Cardiac muscle cell (in vitro differentiated cells and primary cell): ENCODE measurements at places on chromosomes 3 and 15. TPM values are rescaled to one million over a fixed set of nuclear protein-coding genes. Genes with fewer than 3 reads are reported as not detected.

- DNase-seq = no peak
Observed at GRCh38 chr15:42494998-42495360, 455 bp upstream of the SNAP23 start.

DNA sequence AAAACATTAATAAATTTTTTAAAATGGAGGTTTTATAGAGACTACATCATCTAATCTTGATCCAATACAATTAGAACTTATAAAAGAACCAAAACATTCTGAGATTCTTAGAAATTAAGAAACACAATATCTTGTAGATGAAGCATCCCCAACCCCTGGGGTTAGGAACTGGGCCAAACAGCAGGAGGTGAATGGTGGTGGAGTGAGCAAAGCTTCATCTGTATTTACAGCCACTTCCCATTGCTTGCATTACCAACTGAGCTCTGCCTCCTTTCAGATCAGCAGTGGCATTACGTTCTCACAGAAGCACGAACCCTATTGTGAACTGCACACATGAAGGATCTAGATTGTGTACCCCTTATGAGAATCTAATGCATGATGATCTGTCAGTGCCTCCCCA, 36.3 kb downstream of the KNL1 start:
- no peak for DNase-seq

DNA sequence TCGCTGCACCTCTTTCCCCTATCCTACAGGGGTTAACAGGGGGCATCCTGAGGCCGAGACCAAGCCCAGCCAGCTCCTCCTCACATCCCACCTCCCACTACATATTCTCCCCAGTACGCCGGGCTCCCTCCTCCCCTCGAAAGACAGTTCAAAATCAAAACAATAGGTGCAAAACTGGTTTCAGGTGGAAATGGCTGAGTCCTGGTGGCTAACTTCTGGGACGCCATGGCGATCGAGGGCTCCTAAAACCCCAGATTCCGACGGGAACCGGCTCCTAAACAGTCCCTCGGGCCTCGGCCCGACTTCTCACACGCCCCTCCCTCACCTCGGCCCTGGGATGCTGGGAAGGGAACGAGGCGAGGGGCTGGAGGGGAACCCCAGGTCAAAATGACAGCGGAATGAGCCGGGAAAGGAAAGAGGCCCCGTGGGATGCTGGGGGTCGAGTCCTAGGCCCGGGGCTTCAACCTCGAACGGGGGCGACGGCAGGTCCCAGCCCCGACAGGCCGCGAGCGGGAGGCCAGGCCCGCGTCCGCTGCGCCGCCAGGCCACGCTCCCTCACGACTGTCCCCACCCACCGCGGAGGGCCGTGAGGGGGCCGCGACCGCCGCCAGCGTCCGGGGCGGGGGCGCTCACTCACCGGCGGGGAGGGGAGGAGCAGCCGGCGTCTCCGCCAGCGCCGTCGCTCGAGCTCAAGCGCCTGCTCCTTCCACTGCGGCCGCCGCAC, 492 bp downstream of the TMCC1 start:
- peak; percentile 5 for DNase-seq

GRCh38 chr3:150255413-150255812, 152.7 kb upstream of the TSC22D2 start:
- no peak for DNase-seq

PLA2G4D gene
- total RNA-seq = 0.03 TPM in 1 of 2 replicates, not detected in the other

GRCh38 chr3:131705558-131706051, 202.8 kb upstream of the MRPL3 start:
- DNase-seq = no peak

ARGFX gene
- not detected in 2 replicates for total RNA-seq

GRCh38 chr3:151329363-151329762, at the start of gene P2RY13:
TSS of gene P2RY13 (minus strand) at chr3:151329549. CDS start at chr3:151329528, 21 bp downstream.
- no peak for DNase-seq

TMEM40 gene
- total RNA-seq = 0.25 and 4.0 TPM in 2 replicates

DNA sequence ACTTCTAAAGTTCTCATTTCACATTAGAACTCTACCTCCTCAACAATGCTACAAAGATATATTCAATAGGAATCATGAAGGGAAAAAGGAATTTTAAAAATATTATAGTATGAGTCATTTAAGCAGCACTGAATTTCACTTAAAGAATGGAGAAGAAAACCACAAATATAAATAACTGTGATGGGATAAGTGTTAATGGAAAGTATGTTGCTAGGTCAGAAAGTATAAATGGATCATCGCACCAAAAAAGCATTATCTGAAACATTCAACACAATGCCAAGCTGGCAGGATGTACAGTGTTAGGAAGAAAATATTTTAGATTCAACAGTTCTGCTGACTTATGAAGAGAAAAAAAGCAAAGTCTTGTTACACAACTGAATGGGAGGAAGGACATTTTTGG, 101.4 kb downstream of the TFG start:
- no peak for DNase-seq

GRCh38 chr15:88956906-88957305, 43.7 kb upstream of the MFGE8 start:
- DNase-seq = no peak

DNA sequence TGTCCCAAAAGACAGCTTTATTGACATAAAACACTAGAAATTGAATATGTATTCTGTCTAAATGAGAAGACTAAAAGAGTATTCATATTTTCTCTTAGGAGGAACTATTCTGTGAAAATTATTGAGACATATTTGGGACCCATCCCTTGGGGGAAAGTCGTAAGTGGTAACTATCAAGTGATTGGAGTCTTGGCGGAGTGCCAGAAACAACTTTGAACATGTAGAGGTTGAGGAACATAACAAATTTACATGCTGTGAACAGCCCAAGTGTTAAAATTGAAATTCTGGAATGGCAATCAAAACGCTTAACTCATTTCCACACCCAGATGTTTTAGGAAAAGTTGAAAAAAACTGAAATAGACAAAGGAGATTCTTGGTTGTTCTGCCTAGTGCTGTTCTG, 1034.6 kb downstream of the NSUN3 start:
- DNase-seq = peak; percentile 10

DNA sequence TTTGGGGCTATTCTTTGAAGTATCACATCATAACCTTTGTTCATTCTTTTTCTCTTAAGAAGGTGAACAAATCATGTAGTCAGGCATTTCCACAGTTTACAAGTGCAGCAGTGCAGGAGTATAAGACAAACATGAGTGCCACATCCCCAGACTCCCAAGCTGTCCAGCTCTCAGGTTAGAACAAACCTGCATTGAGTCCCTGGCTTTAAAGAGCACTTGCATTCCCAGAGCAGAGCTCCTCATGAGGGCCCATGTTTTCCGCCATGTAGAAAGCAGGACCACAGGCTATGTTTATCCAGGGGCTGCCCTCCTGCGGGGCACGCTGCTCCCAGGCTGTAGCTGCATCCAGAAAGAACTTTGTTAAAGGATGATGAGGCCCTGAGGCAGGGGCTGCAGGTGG, 267.7 kb downstream of the TLE3 start:
- no peak for DNase-seq

DNA sequence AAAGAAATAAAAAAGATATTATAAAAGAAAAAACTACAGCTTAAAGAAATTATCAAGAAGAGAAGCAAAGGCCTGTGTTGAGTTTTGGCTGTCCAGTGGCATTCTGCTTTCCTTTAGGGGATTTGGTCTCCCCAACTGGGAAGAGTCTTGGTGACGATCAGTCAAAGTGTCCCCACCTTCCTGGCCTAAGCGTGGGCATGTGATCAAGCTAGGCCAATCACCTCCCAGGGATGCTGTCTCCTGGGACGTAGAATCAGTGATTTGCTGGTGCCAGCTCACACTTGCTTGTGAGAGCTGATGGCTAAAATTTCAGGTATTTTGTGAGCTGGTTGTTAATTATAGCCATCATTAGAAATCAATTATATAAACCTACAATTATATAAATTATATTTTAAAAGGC, 69.5 kb downstream of the ATP2B2 start:
- DNase-seq = no peak

DNA sequence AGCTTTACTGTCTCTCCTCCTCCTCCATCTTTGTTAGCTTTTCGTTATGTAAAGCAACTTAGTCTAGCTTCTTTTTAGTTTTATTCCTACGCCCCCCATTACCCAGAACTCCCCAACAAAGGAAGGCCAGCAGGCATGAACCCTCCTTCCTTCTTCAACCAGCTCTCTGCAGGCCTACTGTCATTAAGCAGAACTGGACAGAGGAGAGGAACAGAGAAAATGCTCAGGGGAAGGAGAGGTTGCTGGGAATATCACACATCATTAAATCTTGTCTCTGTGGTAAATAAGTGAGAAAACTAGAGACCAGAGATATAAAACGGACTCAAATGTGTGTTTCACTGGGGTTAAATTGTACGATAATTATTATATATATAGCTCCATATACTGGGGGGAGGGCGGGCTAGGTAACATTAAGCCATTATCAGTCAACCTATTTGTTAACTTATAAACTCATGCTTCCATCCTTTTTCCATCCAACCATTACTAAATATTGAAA, 19.3 kb upstream of the SLC28A1 start:
- DNase-seq = no peak

ATR gene
- total RNA-seq = 11.2 and 15.7 TPM in 2 replicates

DNA sequence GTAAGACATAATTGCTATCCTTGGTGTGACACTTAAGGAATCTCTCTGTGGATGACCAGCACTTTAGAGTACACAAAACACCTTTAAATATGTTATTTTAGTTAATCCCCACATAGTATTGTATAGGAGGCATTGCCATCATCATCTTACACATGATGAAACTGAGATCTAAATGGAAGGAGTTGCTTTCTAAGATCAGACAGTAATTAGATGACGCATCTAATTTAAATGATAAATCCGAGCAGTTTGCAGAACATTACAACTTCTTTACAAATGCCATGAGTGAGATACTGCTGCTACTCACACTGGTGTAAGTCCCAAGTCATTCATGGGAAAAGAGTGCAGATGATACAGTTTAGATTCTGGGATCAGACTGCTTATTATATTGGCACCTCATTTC, 431.9 kb downstream of the MFSD1 start:
- no peak for DNase-seq

FRMD5 gene
- 55.8 and 59.7 TPM in 2 replicates for total RNA-seq

ADAMTS9 gene
- 114 and 168 TPM in 2 replicates for total RNA-seq

DNA sequence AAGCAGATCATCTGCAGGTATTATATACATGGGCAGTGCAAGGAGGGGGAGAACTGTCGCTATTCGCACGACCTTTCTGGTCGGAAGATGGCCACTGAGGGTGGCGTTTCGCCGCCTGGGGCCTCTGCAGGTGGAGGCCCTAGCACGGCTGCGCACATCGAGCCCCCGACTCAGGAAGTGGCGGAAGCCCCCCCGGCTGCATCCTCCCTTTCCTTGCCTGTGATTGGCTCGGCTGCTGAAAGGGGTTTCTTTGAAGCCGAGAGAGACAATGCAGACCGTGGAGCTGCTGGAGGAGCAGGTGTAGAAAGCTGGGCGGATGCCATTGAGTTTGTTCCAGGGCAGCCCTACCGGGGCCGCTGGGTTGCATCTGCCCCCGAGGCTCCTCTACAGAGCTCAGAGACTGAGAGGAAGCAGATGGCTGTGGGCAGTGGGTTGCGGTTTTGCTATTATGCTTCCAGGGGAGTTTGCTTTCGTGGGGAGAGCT, 639 bp downstream of the MKRN3 start:
- DNase-seq = no peak

ANKRD63 gene
- total RNA-seq = 24.4 and 104 TPM in 2 replicates

- DNase-seq = no peak
Observed at GRCh38 chr3:64353226-64353625, 128.0 kb upstream of the PRICKLE2 start.

GRCh38 chr3:161559177-161559998, 62.8 kb downstream of the OTOL1 start:
- DNase-seq = peak; percentile 73

GRCh38 chr15:34793901-34794300, 1.4 kb downstream of the ACTC1 start:
- DNase-seq = no peak

SERPINI2 gene
- 0.57 TPM in 1 of 2 replicates, not detected in the other for total RNA-seq

DNA sequence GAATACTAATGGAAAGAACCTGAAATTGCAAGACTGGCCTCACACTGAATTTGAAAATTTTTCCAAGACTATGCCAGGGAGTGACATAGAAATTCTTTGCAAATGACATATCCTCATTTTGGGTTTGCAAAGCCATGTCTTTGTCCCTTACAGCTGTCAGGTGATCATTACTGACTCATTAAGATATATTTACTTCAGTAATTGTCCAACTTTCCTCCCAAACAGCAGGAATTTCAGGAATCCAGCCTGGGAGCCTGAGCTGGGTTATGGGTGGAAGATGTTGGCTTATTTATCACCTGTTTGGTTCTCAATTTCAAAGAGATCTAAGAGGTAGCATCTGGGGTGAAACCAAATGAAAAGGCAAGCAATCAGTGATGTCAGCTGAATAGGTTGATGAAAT, 111.6 kb upstream of the ACP3 start:
- no peak for DNase-seq

GABRR3 gene
- not detected in 2 replicates for total RNA-seq

DNA sequence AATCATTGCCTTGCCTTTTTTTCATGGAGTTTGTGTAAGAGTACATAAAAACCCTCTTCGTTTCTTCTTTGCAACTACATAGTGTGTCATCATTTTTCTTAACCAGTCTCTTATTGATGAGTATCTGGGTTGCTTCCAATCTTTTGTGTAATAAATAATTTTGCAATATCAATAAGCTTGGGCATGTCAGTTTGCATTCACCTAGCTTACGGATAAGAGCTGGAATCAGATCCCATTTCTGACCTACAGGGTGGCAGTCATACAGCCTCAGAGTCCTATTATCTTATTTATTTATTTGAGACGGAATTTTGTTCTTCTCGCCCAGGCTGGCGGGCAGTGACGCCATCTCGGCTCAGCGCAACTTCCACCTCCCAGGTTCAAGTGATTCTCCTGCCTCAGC, 18.3 kb downstream of the ANP32A start:
- no peak for DNase-seq

DNA sequence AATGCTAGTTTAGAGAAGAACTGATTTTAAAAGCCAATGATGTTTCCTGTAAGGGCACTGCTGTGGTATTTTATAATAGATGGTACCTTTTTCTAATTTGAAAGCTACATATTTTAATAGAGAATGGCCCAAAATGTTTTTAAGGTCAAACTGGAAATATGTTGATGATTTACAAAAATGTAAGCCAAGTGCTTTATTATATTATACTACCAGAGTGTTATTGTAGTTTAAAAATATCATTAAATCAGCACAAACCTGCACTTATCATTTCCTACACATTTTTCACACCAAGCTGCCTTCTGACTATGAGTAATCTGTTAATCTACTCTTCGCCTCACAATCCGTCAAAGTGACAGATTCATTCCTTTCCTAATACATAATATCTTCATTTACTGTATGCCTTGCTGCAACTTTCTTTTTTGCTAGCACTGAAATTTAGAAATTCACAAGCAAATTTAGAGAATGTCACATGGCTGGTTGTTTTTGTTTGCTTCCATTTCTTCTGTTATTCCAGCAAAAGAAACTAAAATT, 126.4 kb upstream of the FAM3D start:
- DNase-seq = no peak

GRCh38 chr3:133673746-133674145, 12.0 kb upstream of the TOPBP1 start:
- DNase-seq = no peak

DNA sequence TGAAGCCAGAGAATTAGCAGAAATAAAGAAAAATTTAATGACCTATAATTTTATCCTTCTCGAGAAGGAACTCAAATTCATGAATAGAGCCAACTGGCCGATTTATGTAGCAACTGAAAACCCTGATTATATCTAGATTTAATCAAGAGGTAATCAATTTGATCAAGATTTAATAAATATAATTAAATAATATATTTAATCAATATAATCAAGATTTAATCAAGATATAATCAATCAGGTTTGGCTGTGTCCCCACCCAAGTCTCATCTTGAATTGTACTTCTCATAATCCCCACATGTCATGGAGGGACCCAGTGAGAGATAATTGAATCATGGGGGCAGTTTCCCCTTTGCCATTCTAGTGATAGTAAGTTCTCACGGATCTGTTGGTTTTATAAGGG, 181.2 kb upstream of the CDIN1 start:
- no peak for DNase-seq

GRCh38 chr15:29570121-29570947, 251.9 kb downstream of the TJP1 start:
- DNase-seq = peak; percentile 22
